ENCODE measurements at places on chromosomes 12 and 14. TPM values are rescaled to one million over a fixed set of nuclear protein-coding genes. Genes with fewer than 3 reads are reported as not detected.

DNA sequence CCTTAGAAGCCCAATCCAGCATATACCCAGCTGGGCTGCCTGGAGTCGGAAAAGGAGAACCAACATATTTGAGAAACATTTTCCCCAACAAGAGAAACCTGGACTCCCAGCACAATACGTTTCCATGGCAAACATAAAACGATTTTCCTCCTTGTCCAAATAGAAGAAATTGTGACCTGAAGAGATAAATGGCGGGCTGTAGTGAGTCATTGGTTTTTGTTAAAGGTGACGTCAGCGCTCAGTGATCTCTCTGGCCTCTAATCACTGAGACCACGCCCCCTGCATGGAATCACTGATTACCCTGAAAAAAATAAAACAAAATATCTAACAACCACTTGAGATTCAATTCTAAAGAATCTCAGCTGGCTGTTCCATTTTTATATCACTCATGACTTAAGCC is 6.0 kb downstream of the CCDC60 start:
- no peak for DNase-seq

DNA sequence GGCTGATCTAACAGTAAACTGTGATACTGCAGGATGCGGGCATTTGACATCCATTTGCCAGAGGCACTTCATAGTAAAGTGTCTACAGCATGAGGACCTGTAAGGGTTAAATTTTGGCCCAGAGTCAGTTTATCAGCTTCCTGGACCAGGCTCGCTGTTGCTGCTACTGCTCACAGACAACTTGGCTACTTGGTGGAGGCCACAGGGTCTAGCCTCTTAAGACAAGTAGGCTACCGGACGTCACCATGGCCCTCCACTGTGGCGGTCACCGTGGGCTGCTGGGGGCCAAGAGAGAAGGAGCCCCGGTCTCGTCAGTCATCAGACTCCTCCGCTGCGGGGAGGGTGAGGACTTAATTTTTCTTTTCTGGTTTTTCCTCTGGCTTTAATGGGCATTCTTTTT is 117.3 kb upstream of the PZP start:
- DNase-seq = no peak

- no peak for DNase-seq
Observed at GRCh38 chr14:61470261-61470960, 149.0 kb downstream of the PRKCH start.

CHGA gene
- polyA plus RNA-seq = 0.53 TPM

DNA sequence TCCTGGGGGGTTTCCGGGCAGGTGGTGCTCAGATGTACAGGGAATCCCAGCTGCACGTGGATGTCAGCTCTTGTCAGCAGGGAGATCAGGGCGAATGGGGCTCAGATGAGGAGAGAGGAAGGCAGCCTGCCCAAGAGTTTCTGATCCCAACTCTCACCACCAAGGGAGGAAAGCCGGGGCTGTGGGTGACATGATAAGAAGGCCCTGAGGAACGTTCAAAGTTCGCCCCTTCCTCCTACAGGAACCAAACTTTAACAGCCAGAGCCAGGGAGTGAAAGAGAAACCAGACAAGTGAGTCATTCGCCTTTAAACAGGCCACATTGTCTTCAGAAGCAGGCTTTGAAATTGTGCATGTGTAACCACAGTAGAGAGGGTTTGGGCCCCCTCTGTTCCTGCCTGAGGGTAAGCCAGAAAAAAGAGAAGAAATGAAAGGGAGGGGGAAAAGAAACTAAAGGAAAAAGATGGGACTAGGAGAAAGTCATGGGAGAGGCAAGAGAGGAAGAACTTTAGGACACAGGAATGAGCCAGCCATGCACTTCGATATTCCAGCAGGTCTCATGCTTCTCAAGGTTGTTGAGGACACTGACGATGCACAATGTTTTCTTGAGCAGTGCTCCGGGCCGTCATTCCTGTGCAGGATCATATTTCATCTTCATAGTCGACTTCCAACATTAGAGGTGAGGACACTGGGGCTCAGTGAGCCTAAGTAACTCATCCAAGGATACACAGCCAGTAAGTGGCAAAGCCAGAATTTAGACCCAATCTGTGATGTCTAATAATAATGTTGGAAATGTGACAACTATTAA is 691.4 kb upstream of the TBX3 start:
- no peak for DNase-seq

TMEM30B gene
- polyA plus RNA-seq = 13.9 TPM

GRCh38 chr14:24665440-24665991 is 31.5 kb upstream of the GZMB start:
- DNase-seq = no peak

GRCh38 chr12:116878567-116879508 is 2.4 kb downstream of the HRK start:
- DNase-seq = no peak

SPTB gene
- polyA plus RNA-seq = 16.8 TPM

TMCC3 gene
- 40.0 TPM for polyA plus RNA-seq

CLEC1B gene
- 0.49 TPM for polyA plus RNA-seq

GRCh38 chr14:22311636-22312035 is 277.4 kb downstream of the DAD1 start:
- no peak for DNase-seq

CNPY2 gene
- polyA plus RNA-seq = 152 TPM

DNA sequence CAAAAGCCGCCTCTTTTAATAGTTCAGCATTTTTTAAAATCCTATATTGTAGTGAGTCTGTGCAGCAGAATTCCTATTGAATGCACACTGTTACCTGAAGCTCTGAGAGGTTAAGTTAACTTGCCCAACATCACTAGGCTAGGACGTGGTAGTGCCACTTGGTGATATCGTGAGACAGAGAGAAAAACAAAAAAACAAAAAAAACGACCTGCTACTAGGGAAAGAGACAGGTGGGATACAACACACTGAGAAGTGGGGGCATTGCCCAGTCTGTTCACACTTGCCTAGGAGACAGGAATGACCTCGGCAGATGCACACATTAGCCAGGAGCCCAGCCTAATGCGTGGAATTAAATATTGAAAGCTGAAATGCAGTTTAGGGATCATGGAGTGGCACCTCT is 129.7 kb upstream of the CCND2 start:
- no peak for DNase-seq

ABCD2 gene
- 0.22 TPM for polyA plus RNA-seq

- no peak for DNase-seq
Observed at GRCh38 chr14:105867961-105868599, 341.7 kb downstream of the TMEM121 start.

GRCh38 chr12:124538194-124539082 is 29.0 kb downstream of the NCOR2 start:
- DNase-seq = no peak

LRFN5 gene
- polyA plus RNA-seq = 13.2 TPM

IAPP gene
- polyA plus RNA-seq = not detected

DNA sequence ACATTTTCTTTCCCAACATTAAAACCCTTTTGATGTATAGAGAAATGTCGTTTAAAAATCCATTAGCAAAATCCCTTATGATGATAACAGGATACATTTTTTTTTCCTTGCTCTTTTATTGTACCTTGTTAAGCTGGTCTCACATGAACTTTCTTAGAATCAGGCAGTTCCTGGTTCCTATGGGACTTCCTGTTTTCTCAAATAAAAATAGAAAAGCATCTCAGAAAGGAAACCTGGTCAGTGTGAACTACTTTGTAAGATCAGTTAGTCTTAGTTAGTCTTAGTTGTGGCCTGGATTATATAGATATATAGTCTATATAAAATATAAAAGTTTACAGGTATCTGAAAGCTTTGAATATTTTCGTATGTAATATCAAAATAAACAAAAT is 40.3 kb downstream of the LEMD3 start:
- DNase-seq = no peak

CCDC38 gene
- not detected for polyA plus RNA-seq

GRCh38 chr14:64818151-64818550 is 61.6 kb downstream of the SPTB start:
- no peak for DNase-seq

DNA sequence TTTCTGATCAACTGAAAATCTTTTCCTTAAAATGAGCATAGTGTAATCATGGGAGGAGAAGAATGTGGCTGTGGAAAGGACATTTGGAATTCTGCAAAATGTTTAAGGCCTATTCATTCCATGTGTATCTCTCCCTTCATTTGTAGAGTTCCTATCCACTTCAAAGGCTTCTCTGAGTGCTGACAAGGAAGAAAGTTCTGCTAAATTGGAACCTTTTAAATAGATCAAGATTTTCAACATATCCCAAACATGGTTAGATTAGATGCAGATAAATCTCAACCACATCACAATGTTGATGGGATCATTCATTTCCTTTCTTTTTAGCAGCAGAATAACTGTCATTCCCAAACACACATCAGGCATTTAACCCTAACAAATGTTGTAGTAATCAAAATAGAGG is 28.4 kb upstream of the SIX1 start:
- no peak for DNase-seq
